ENCODE measurements at places on chromosomes 7 and 10.

- DNase-seq: no peak
These were observed 45.4 kb downstream of the PPIF start for GRCh38 chr10:79392506-79393176.

- DNase-seq: no peak
These were observed 45.7 kb upstream of the GPR37 start for GRCh38 chr7:124811341-124811740.

DNA sequence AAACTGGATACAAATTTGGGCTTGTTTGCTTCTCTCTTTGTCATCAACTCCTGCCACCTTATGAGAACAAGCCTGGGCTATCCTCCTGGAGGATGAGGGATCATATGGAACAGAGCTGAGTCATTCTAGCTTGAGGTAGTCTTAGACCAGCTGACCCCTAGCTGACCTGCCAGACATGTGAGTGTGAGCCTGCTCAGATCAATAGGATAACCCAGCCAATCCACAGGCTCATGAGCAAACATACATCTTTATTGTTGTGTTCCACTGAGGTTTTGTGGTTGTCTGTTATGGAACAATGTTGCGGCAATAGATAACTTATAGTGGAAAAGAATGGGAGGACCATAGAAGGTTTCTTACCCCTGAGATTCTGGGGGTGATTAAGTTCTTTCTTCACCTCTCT, 54.5 kb upstream of the FAM180A start:
- DNase-seq: no peak

- no peak for DNase-seq
These were observed 7.5 kb upstream of the KMT2E start for GRCh38 chr7:105006367-105007136.

- DNase-seq: no peak
These were observed 32.9 kb upstream of the SDK1 start for GRCh38 chr7:3267966-3268690.

GRCh38 chr7:129728875-129729467, 117.5 kb downstream of the NRF1 start:
- DNase-seq: no peak

- no peak for DNase-seq
These were observed 424.1 kb upstream of the GALNT17 start for GRCh38 chr7:70707823-70708243.

DNA sequence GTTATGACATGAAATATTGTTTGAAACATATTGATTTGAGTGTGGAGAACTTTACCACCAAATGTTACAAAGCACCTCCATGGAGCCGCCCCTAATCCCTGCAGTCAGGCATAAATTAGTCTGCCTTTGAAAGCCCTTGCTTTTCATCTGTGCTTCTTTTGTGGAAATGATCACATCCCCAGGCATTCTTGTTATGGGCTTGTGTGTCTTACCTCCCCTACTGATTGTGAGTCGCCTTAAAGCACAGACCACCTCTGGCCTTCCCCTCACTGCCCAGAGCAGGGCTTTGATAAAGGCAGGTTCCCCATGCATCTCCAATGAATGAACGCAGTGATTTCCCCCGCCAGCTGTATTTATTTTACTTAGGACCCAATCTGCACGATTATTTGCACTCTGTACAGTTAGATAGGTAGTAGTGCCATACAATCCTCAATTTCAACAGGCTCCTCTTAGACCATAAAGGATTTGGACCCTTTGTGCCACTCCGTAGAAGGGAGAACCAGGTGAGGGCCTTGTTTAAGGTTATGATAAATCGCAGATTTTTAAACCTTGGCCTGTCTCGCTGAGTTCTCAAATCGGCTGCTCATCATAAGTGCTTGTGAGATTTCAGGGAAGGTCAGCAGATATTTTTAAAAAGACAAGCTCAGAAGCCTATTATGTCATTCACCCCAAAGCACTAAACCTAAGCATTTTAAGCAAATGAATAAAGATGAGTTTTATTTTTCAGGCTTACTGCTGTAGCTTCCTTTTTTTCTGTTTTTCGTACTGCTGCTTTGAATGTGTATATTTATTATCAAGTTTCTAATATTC, 107.8 kb downstream of the CUBN start:
- no peak for DNase-seq

GRCh38 chr10:43396061-43396927, 12.7 kb downstream of the HNRNPF start:
- DNase-seq: no peak

GRCh38 chr7:30933124-30933974, 21.7 kb downstream of the AQP1 start:
- DNase-seq: no peak
